ENCODE measurements at places on chromosomes 3 and 15. TPM values are rescaled to one million over a fixed set of nuclear protein-coding genes. Genes with fewer than 3 reads are reported as not detected.

DNA sequence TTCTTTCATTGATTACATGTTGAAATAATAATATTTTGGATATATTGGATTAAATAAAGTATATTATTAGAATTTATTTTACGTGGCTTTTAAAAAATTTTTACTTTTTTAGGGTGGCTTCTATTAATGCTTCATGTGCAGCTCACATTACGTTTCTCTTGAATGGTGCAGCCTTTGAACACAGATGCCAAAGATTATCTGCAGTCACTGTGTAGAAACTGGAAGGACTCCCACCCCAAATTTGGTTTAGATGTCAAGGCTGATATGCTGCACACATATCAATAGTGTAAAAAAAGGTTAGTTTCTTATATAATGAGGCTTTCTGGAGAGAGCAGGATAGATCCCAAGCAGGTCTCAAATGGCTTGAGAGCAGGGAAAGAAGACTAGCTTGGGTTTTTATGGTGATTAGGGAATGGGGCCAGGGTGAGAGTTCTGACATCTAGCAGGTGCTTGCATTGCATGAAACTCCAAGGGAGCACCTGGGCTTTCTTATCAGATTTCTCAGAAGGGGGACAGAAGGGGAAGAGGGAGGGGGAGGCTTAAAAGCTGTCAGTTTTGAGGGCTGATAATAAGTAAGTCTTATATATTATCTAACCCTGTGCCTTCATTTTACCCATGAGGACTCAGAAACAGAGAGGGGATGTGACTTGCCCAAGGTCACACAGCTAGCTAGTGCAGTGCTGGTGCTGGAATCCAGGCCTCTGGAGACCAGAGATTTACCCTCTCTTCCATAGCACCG, 89.6 kb downstream of the CHST2 start:
- DNase-seq = no peak

GRCh38 chr3:111173328-111173900, 101.8 kb downstream of the NECTIN3 start:
- no peak for DNase-seq

DNA sequence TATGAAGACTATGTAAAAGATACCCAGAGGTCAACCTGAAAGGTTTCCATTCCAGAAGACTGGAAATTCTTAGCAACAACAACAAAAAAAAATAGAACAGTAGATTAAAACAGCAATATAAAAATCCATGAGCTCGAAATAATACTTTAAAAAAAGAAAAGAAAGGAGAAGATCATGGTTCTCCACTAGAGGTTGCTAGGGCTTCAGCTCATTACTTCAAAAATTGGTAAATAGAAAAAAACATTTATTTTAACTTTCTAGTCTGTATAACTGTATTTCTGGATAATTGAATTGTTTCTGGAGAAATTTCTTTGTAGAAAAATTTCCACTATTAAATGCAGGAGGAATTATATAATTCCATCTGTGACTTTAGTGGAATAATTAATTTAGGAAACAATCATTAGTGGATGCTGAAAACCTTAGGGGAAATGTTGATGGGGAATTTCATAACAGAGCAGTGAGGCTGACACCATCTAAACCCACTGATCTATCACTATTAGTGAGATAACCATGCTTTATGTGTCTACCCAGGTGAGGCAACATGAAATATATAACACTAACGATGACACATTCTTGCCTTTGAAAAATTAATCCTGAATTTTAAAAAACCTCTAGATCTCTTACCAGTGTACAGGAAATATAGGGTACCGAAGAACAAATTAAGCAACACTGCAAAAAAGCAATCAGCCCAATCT, 62.5 kb upstream of the SNRK start:
- DNase-seq = no peak

GOLGA6D gene
- not detected for total RNA-seq

LDHAL6B gene
- not detected for total RNA-seq

All from activated B cell treated with CpG ODN at 0.5 μM for 24 hours (primary cell).